SK-N-SH (cell line): ENCODE measurements at places on chromosomes 12 and 14.

GRCh38 chr12:20339060-20339459 is 29.3 kb upstream of the PDE3A start:
- DNase-seq: no peak
- no peaks in the 10 kb centered on the region for H3K4me1 ChIP-seq
- no peak overlapping the region for H3K4me3 ChIP-seq
- H3K27ac ChIP-seq: no peak overlapping the region; the same call in 1 of the 2 replicates
- no peaks in the 10 kb centered on the region for H3K27me3 ChIP-seq

DNA sequence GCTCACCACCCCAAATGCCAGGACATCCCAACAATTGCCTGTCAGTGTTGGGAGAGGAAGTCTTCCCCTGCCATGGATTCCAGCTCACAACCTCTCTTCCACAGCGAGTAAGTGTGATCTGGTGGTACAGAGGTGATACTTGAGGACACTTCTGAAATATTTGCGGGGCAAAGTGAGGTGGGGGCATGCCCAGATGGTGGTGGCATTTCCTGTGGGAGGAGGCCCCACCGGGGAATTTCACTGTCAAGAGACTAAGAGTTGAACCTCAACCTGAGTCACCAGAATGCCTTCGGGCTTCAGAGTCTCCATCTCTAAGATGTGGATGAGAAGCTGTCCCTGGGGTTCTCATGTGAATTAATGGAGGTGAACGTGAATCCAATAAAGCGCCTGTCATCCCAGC is 122.3 kb upstream of the RFLNA start:
- peaks cover 11% of the 10 kb centered on the region; the same call in 1 of the 2 replicates for H3K4me1 ChIP-seq
- H3K27ac ChIP-seq: no peak overlapping the region
- H3K27me3 ChIP-seq: no peaks in the 10 kb centered on the region; the same call in 1 of the 2 replicates
- DNase-seq: no peak
- no peak overlapping the region for H3K4me3 ChIP-seq

DNA sequence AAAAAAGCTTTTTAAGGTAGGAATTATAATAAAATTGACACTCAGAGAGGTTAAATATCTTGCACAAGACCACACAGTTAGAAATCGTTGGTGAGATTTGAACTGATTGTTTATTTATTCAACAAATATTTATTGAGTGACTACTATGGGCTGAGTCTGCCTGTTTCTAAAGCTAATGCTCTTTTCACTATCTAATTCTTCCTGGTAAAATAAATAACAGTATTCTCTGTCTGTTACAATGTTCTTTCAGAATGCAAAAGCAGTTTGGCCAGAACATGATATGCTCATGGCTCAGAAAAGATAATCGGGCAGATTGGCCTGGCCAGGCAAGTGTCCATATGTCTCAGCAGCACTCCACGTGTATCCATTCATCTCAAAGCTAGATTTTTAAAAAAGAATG is 82.0 kb downstream of the BTG1 start:
- H3K36me3 ChIP-seq: no peaks in the 10 kb centered on the region
- H3K4me1 ChIP-seq: peaks cover 18% of the 10 kb centered on the region
- no peak overlapping the region for H3K4me3 ChIP-seq
- H3K27ac ChIP-seq: peak overlapping the region; percentile 83
- H3K27me3 ChIP-seq: no peaks in the 10 kb centered on the region
- no peak for DNase-seq

DNA sequence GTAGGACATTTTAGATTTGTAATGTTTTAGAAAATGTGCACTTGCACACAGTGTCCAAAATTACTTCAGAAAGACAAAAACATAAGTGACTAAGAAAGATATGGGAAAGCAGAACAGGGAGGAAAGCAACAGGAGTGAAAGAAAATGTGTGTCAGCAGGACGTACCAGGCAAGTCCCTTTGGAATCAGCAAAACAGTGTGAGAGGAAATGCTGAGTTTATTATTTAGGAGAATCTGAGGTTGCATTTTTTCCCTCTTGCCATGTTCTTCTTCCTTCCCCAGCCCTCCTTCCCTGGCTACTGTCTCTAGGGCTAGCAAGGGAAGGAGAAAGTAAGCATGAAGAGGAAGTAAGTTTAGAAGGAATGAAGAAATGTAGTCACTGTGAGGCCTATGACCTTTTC is 67.7 kb upstream of the CD163 start:
- no peaks in the 10 kb centered on the region for H3K4me1 ChIP-seq
- no peak overlapping the region for H3K4me3 ChIP-seq
- peaks cover 14% of the 10 kb centered on the region; the same call in 1 of the 2 replicates for H3K27me3 ChIP-seq
- no peak for DNase-seq

DNA sequence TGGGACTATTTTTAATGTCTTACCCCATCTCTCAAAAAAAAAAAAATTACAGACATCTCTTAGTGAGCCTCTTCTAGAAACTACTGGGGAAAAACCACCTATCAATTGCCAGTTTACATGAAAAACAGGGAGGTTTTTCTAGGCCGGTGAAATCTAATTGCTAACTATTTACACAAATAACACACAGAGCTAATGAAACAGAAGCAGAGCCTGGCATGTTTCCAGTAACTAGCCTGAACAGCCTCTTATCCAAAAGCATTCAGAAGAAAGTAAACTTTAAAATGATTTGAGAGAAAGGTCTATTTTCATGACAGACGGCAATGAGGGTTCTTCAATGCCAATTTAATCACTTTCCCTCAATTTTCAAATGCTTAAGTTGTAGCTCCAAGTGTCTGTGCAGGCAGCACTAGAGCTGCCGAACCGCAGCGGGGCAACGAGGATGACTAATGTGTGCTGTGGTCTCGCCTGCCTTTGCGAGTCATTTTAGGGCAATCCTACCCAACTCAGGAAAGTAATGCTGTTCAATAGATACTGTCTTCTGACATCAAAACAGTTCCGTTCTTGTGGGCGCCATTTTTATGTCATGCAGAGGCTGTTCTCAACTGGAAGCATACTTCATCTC is 84.6 kb downstream of the SETD3 start:
- H3K4me3 ChIP-seq: no peak overlapping the region
- peaks cover 36% of the 10 kb centered on the region for H3K36me3 ChIP-seq
- no peaks in the 10 kb centered on the region for H3K4me1 ChIP-seq
- H3K27ac ChIP-seq: no peak overlapping the region
- DNase-seq: no peak

- DNase-seq: peak; percentile 3
- no peaks in the 10 kb centered on the region for H3K27me3 ChIP-seq
- no peak overlapping the region for H3K27ac ChIP-seq
Measured at GRCh38 chr12:14111230-14111865, 129.9 kb upstream of the GRIN2B start.

GRCh38 chr12:66160704-66161103 is 9.1 kb downstream of the TMBIM4 start:
- H3K36me3 ChIP-seq: peaks cover 23% of the 10 kb centered on the region
- no peak overlapping the region for H3K27ac ChIP-seq

DNA sequence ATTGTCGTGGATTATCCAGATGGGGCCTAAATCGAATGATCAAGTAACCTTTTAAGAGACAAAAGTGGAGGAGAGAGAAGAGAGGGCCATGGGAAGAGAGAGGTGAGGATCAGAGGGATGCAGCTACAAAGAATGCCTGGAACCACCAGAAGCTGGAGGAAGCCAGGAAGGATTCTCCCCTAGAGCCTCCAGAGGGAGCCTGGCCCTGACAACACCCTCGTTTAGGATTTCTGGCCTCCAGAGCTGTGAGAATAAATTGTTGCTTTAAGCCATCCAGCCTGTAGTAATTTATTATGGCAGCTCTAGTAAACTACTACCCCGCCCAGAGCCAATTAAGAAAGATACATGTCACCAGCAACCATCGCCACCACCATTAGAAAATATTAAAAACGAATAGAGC is 46.2 kb upstream of the GSC start:
- H3K27me3 ChIP-seq: no peaks in the 10 kb centered on the region
- no peaks in the 10 kb centered on the region for H3K36me3 ChIP-seq
- no peaks in the 10 kb centered on the region for H3K4me1 ChIP-seq

DNA sequence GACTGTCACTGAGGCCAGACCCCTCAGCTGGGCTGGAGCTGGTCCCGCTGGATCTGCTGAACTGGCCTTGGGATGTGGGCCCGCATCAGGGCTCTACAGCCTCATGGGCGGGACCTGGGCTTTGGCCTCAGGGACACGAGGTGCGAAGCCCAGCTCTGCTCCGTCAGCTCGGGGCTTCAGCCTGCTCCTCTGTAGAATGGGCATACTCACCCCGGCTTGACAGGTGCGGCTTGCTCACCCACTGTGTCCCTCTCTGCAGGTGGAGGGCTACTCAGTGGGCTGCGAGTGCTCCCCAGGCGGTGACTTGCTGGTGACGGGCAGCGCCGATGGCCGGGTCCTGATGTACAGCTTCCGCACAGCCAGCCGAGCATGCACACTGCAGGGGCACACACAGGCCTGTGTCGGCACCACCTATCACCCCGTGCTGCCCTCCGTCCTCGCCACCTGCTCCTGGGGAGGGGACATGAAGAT is 57.6 kb downstream of the BEGAIN start:
- DNase-seq: no peak
- no peak overlapping the region for H3K4me3 ChIP-seq
- no peaks in the 10 kb centered on the region for H3K27me3 ChIP-seq

DNA sequence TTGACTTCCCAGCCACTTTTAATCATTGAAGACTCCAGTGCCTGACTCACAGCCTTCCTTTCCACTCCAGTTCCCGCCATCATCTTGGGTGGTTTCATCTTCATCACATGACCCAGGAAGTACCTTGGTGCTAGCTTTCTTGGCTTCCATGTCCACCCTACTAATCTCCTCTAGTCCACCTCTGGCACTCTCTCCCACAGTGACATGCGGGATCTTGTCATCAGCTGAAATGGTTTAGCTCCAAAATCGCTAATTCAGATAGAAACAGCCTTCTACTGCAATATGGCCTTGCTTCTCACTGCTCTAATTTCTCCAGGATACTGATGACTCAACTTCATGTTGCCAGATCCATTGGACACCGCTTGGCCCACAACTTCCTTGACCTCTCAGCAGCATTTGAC is 24.5 kb downstream of the WDR20 start:
- H3K4me1 ChIP-seq: no peaks in the 10 kb centered on the region
- H3K4me3 ChIP-seq: no peak overlapping the region
- no peaks in the 10 kb centered on the region; the same call in 1 of the 2 replicates for H3K36me3 ChIP-seq
- DNase-seq: no peak

DNA sequence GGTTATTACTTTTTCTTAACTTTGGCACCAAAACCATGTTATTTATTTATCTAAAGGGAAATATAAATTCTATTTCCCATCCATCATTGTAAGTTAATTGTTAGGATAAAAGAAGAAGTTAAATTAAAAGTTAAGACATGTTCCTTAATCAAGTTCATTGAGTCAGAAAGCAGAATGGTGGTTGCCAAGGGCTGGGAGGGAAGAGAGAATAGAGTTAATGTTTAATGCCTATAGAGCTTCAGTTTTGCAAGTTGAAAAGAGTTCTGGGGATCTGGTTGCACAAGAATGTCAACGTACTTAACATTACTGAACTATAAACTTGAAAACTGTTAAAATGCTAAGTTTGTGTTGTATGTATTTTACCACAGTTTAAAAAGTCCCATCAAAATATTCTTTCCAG is 63.2 kb upstream of the NR2C1 start:
- H3K4me3 ChIP-seq: no peak overlapping the region
- no peaks in the 10 kb centered on the region for H3K27me3 ChIP-seq
- no peak overlapping the region for H3K27ac ChIP-seq

- H3K27ac ChIP-seq: no peak overlapping the region
- H3K4me3 ChIP-seq: no peak overlapping the region
- DNase-seq: no peak
- H3K4me1 ChIP-seq: peaks cover 9% of the 10 kb centered on the region; the same call in 1 of the 2 replicates
- no peaks in the 10 kb centered on the region for H3K27me3 ChIP-seq
Measured at GRCh38 chr12:116177017-116177416, 100.5 kb downstream of the MED13L start.

GRCh38 chr14:29654901-29655550 is 272.6 kb downstream of the PRKD1 start:
- no peak for DNase-seq
- no peak overlapping the region for H3K27ac ChIP-seq
- H3K4me3 ChIP-seq: no peak overlapping the region
- no peaks in the 10 kb centered on the region for H3K4me1 ChIP-seq
- no peaks in the 10 kb centered on the region for H3K36me3 ChIP-seq
- no peaks in the 10 kb centered on the region for H3K27me3 ChIP-seq

- no peaks in the 10 kb centered on the region for H3K36me3 ChIP-seq
- no peak overlapping the region for H3K4me3 ChIP-seq
- DNase-seq: no peak
Measured at GRCh38 chr12:41108032-41108431, 80.1 kb upstream of the PDZRN4 start.

DNA sequence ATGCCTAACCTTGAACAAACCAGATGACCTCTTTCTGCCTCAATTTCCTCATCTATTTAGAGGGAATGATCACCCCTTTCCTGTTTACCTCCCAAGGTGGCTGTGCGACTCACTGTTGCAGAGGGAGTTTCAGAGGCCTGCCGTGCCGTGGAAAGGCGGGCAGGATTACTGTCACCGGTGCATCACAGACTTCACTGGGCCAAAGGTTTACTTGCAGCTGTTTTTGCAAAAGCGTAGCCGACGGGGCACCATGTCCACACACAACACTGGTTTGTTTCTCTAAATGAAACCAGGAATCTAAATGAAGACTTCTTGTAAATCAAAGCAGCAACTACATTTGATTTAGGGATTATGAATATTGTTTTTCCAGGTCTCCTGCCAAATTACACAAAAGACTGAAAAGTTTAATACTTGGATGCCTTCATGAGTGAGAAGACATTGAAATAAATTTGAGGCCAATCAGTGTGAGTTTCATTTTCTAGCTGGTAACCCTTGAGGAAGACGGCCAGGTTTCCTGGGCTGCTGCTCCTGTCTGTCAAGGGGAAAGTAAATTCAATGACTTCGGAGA is 696.1 kb upstream of the TMEM132C start:
- H3K4me3 ChIP-seq: no peak overlapping the region
- no peaks in the 10 kb centered on the region for H3K27me3 ChIP-seq
- no peaks in the 10 kb centered on the region for H3K4me1 ChIP-seq
- H3K36me3 ChIP-seq: no peaks in the 10 kb centered on the region
- H3K27ac ChIP-seq: no peak overlapping the region
- no peak for DNase-seq

DNA sequence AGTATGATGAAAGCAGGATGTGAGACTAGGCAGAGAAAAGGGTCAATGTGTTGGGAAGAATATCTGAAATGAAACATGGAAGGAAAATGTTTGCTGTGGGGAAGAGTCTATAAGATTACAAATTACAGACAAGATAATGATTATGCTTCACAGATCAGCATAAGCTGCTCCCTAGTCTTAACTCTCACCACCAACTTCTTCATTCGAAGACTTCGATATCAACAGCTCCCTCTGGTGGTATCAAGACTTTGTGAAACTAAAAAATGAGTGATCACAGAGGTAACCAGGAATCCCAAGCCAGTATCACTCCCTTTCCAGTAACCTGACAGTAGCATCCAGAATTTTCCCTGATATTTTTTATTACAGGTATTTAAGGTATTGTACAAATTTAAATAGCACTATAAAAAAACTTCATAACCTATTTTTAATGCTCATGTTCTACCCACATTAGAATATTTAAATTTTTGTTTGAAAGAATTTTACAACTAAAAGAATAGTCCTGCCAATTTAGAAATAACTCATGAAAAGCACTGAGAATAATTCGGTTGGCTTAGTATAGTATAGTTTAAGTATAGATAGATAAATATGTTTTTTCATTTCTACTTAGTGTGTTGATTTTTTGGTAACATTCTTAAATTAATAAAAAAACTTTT is 84.4 kb downstream of the C2CD5 start:
- no peak overlapping the region for H3K4me3 ChIP-seq
- H3K4me1 ChIP-seq: no peaks in the 10 kb centered on the region; the same call in 1 of the 2 replicates
- peaks cover 8% of the 10 kb centered on the region; the same call in 1 of the 2 replicates for H3K36me3 ChIP-seq
- DNase-seq: peak; percentile 14

GRCh38 chr12:109760930-109761921 is 47.6 kb downstream of the FAM222A start:
- no peaks in the 10 kb centered on the region for H3K36me3 ChIP-seq
- peak; percentile 23 for DNase-seq
- no peaks in the 10 kb centered on the region for H3K4me1 ChIP-seq
- H3K4me3 ChIP-seq: no peak overlapping the region
- H3K27me3 ChIP-seq: no peaks in the 10 kb centered on the region
